ENCODE measurements at places on chromosomes 7 and 10.

GRCh38 chr10:128631801-128632241 lies 505.6 kb upstream of the MKI67 start:
- DNase-seq: no peak

GRCh38 chr7:67448271-67448670 lies 451.6 kb downstream of the TYW1 start:
- no peak for DNase-seq

GRCh38 chr7:132247995-132248618 lies 328.2 kb downstream of the PLXNA4 start:
- no peak for DNase-seq

DNA sequence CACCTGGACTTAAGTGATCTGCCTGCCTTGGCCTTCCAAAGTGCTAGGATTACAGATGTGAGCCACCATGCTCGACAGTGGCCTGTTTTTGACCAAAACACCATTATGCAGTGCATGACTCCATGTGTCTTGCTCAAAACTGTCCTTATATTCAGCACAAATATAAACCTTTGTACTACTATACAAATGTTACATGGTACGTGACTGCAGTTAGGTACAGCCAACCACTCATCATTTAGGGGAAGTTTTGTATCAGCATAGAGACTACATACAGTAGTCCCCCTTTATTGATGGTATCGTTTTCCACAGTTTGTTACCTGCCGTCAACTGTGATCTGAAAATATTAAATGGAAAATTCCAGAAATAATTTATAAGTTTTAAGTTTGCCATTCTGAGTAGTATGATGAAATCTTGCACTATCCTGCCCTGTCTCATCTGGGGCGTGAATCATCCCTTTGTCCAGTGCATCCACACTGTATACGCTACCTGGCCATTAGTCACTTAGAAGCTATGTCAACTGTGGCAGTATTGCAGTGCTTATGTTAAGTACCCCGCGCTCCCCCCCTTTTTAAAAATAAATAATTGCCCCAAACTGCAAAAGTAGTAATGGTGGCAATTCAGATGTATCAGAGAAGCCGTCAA lies 23.3 kb upstream of the ZNF282 start:
- no peak for DNase-seq

DNA sequence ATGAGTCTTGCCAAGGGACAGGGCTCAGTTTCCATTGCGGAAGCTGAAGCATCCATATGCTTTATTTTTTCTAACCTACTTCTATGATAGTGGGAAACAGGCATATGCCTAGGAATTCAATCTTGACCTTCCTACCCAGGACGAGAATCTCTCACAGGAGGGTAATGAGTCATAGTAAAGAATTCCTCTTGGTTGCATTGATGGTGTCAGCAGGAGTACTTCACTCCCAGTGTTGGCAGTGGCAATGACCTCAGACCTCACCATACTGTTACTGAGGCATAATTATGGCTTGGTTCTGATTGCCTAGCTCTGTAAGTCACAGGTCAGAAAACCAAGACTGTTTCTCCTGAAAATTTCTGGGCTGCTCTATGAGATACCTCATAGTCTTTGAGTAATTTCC lies 552.9 kb downstream of the ARL4A start:
- DNase-seq: no peak

DNA sequence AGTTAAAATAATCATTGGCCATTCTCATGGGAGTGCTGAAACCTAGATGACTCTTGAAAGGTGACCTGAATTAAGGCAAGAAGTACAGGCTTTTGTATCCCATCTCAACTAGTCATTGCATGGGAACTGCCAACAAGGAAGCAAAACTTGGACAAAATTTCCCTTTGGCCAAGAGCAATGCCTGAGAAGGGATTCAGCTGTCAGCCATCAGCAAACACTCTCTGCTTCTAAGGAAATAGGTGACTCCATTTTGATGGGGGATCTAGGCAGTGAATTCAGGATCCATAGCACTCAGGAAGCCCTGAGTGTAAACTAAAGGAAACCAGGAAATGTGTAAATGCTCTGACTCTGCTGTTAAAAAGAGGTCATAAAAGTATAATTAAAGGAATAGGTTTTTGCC lies 221.5 kb upstream of the TMEM229A start:
- DNase-seq: no peak

GRCh38 chr10:23367896-23368595 lies 23.4 kb upstream of the C10orf67 start:
- no peak for DNase-seq

- no peak for DNase-seq
Measured at GRCh38 chr10:123635131-123635530, 31.0 kb upstream of the GPR26 start.

DNA sequence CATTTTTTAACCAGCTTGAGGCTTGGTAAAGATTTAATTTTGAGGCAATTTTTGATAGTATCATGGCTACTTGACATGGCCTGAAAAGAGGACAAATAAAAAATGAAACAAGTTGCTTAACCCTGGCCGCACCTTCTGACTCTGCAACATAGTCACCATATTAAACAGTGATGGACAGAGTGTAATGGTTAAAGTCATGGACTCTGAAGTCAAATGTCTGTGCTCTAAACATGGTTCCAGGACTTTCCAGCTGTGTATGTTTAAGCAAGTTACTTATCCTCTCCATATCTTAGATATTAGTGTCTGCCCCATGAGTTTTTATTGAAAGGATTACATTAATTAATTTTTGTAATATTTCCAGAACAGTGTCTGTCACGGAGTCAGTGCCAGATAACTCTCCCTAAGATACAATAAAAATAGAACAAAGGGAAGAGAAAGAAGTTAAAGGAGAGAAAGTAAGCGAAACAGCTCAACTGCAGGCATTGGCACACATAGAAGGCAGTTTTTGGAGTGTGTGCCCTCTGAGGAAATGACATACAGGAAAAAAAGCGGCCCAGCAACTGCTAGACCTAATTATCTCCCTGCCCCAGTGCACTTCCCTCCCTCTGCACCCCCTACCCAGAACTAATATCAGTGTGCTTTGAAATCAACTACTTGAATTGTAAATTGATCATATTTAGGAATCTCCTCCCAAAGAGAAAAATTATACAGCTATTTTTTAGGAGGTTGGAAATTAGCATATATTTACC lies 65.3 kb downstream of the MACC1 start:
- DNase-seq: no peak

DNA sequence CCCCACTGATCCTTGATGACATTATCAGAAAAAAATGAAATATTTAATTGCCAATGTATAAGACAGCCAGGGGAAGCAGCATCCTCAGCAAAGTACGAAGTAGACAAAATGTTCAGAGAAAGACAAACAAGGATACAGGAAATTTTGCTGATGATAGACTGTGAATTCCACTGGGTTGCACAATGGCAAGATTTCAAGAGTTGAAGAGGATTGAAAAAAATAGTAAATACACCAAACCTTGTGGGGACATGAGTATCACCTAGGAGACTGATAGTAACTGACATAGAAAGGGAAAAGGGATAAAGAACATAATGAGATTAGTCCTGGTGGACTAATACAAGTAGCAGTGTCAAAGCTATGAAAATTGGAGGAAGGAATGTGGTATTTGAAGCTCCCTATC lies 16.5 kb downstream of the CNOT4 start:
- no peak for DNase-seq

DNA sequence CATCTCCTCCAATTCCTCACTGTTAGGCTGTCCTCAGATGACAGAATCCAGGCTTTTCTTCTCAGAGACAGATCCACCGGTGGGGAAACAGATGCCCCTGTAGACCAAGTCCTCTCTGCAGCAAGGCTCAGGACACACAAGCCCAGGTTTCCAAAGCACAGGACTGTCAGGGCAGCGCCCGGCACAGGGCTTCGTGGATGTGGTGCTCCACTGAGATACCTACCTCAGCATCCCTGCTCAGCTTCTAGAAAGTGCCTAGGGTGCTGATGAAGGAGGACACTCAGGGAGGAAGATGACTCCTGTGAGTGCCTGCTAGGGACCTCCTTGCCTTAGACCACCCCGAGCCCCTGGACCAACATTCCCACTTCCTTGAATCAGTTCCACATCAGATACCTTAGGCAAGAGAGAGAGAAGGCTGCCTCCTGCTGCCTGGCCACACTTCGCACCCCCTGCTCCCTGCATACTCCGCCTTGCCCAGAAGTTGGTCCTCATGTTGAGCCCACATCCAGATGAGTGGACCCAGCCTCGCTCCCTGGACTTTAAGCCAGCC lies 8.9 kb upstream of the RBP3 start:
- no peak for DNase-seq

DNA sequence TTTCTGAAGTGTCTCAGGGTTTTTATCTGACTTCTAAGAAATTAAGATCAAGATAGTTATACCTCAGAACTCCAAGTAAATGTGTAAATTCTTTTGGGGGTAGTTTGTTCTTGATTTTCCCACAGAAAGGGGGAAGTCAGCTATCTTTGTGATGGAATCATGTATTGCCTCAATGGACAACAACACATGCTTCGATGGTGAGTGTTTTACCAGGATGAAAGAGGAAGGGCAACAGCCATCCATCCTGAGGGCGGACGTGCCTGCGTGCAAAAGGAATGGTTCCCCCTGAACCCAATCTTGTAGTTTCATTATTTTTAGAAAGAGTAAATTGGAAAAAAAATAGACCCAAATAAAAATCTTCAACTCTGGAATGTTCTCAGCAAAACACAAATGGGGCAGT lies 67.2 kb upstream of the ZPBP start:
- DNase-seq: no peak

DNA sequence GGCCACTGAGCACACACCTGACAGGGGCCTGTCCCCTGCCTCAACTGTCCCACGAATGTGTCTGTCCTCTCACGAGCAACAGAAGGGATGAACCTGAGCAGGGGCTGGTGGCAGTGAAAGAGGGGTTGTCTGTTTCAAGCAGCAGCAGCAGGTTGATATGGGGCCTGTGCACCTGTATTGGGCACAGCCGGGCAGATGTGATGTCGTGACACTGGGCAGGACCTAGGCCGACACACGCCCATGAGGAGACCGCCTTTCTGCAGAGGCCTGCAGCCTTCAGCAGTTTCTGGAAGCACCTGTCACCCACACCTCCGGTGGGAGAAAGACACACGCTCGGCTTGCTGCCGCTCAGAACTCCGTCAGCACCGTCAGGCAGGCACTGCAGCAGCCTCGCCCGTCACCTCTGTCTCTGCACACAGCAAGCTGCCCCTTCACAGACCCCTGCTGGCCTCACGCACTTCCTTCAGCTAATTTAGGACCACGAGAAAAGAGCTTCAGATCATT lies 48.5 kb downstream of the AMZ1 start:
- DNase-seq: no peak

GRCh38 chr7:85457911-85458310 lies 271.1 kb upstream of the SEMA3D start:
- no peak for DNase-seq

- DNase-seq: no peak
Measured at GRCh38 chr10:51685768-51686167, 13.6 kb downstream of the CSTF2T start.

DNA sequence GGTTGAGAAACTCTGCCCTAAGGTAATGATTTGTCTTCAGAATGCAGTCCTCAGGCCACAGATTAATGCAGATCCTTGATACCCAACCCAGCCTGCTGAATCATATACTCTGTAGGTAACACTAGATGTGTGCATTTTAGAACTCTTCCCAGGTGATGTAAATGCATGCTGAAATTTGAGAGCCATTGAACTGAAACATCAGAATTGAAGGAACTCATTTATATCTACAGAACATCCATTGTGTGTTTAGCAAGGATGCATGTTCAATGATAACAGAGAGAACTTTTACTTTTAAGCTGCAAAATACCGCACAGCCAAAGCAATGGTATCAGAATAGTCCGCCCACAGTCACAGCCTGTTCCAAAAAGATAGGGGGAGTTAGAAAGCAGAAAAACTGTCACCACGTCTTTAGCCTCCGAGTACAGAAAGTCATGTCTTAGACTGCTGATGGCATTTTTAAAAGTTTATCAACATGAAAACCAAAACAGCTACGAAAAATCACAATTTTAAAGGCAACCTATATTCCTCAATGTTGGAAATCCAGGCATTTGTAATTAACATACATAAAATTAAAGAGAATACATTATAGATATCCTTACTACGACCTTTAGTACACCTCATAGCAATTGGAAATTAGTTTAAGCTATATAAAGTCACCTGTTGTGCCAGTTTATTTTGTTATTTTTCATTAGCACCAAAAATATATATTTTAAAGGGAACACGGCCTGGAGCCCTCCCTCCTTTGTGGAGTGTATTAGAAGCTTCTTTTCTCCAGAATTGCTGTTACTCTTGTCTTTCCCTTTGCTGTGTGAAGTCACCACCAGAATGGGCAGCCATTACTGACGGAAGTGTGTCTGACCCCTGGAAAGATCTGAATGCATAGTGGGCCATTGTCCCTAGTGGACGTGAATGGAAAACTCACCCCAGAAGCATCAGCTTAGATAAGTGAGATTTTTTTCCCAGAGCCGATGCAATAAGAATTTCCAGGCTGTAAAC lies 65.8 kb upstream of the PRKAR2B start:
- no peak for DNase-seq

- no peak for DNase-seq
Measured at GRCh38 chr10:109393425-109393824, 529.9 kb downstream of the XPNPEP1 start.

DNA sequence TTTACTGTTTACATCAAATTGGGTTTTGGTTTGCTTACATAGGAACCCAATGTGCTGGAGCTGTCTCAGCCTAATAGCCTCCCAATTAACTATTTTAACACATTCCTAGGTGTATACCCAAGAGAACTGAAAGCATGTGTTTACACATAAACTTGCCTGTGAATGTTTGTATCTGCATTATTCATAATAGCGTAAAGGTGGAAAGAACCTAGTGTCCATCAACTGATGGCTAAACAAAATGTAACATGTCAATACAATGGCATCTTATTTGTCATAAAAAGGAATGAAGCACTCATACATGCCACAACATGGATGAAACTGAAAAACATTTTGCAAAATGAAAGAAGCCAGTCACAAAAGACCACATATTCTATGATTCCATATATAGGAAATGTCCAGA lies 160.6 kb upstream of the EEPD1 start:
- no peak for DNase-seq

DNA sequence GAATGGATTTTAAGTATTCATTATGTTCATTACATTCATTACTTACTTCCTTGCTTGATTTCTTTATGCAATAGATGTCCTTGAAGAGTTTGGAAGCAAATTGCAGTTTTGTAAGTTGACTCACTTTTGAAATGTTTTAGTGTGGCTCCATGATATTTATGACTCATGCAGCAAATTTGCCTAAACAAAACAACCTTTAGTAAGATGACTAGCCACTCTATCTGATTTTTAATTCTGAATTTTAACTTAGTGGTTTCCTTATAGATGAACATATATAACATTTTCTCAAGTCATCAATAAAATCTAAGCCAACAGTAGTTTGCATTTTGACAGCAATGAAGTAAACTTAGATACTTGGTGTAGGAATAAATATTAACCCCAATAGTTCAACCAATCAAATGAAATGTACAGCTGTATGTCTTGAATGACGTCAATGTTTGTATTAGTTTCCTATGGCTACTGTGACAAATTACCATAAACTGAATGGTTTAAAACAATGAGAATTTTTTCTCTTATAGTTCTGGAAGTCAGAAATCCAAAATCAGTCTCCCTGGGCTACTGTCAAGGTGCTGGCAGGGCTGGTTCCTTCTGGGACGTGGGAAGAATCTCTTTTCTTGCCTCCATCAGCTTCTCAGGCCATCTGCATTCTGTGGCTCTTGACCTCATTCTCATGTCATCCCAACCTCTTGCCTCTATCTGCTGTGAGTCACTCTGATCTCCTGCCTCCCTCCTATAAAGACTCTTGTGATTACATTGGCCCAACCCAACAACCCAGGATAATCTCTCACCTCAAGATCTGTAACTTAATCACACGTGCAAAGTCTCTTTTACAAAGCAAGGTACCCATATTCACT lies 73.4 kb downstream of the AHR start:
- no peak for DNase-seq
